Activated naive CD8-positive, alpha-beta T cell treated with anti-CD3 and anti-CD28 coated beads, Interleukin-2, amount 50 U/mL, for 16 hours (primary cell): ENCODE measurements at places on chromosomes 6 and 20.

GRCh38 chr6:106927531-106928398 lies 46.8 kb downstream of the CD24 start:
- no peak for DNase-seq

DNA sequence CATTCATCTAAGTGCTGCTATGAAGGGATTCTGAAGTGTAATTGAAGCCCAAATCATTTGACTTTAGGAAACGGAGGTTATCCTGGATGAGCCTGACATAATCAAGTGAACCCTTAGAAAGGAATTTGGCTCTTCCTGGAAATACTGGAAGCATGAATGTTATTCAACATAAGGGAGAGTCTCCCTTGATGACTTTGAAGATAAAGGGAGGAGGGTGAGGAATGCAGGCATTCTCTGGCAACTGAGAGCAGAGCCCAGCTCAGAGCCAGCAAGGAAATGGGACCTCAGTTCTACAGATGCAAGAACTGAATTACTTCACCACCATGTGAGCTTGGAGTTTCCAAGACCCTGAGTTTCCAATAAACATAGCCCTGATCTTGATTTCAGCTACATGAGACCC lies 168.2 kb downstream of the DLL1 start:
- no peak for DNase-seq

GRCh38 chr20:62624719-62625453 lies 17.4 kb upstream of the SLCO4A1 start:
- no peak for DNase-seq

DNA sequence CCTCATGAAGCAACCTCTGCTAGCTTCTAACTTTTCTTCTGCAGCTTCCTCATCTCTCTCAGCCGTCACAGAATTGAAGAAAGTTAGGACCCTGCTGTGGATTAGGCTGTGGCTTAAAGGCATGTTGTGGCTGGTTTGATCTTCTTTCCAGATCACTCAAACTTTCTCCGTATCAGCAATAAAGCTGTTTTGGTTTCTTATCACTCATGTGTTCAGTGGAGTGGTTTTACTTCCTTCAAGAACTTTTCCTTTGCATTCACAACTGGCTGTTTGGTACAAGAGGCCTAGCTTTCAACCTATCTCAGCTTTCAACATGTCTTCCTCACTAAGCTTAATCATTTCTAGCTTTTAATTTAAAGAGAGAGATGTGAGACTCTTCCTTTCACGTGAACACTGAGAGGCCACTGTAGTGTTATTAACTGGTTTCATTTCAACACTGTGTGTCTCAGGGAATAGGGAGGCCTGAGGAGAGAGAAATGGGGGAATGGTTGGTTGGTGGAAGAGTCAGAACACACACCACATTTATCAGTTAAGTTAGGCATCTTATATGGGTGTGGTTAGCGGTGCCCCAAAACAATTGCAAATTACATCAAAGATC lies 17.2 kb downstream of the ZSCAN23 start:
- no peak for DNase-seq

GRCh38 chr6:168196881-168197635 lies 118.0 kb upstream of the FRMD1 start:
- DNase-seq = no peak

DNA sequence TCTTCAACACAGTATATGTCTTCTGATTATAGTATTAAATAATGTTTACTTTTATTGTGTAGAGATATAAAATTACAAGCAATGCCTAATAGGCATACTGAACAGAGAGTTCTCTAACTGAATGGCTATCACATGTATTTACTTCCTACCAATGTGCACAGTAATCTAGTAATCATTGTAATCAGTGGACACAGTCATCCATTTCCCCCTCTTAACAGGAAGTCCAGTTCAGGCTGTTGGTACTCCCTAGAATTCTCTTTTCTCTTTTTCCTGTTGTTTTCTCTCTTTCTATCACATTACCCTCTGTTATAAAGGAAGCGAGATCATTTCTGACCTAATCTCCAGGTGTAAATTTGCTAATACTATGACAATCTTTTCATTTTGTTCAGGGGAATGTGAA lies 172.5 kb downstream of the HTR1B start:
- no peak for DNase-seq

DNA sequence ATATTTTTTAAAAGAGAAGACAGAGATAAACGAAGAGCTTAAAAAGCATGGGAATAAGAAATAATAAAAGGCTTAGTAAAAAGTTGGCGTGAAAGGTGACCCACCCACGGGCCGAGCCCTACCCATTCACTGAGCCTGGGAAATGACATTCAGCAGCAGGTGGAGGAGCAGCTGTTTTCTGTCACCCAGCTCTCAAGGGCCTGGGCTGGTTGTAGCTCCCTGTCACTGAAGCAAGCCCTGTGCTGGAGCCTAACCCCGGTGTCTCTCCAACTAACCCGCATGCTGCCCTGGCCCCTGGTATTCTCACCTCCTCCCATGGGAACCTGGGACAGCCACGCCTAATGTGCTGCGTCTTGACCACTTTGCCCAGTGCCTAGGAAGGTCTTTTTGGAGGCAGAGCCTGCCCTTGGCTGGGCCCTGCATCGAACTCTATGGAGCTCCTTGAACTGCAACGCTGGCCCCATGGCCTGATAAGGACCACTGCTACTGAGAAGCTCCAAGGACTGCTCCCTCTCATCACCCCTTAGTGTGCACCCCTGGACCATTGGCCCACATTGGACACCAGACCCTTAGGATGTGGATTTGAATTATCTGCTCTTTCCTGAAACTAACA lies 68.8 kb upstream of the IYD start:
- no peak for DNase-seq
